ENCODE measurements at places on chromosomes 2 and 18. TPM values are rescaled to one million over a fixed set of nuclear protein-coding genes. Genes with fewer than 3 reads are reported as not detected.

DNA sequence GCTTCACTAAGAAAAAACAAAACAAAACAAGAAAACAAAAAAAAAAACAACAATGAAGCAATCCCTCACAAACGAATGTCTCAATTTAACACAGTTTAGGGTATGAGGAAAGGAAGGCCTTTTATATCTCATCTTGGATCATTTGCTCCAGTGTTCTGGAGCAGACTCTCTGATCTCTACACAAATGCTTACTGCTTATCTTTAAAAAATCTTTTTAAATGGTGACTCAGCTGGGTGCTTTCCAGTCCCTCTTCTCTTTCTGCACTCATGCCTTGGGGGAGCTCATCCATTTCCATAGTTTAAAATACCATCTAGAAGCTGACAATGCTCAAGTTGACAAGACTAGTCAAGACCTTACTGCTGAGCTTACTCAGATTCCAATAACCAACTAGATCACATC lies 56.2 kb downstream of the ETAA1 start:
- peaks cover 19% of the 10 kb centered on the region for H3K4me1 ChIP-seq
- no peak overlapping the region for H3K4me3 ChIP-seq
- DNase-seq: no peak
- no peaks in the 10 kb centered on the region for H3K36me3 ChIP-seq

DNA sequence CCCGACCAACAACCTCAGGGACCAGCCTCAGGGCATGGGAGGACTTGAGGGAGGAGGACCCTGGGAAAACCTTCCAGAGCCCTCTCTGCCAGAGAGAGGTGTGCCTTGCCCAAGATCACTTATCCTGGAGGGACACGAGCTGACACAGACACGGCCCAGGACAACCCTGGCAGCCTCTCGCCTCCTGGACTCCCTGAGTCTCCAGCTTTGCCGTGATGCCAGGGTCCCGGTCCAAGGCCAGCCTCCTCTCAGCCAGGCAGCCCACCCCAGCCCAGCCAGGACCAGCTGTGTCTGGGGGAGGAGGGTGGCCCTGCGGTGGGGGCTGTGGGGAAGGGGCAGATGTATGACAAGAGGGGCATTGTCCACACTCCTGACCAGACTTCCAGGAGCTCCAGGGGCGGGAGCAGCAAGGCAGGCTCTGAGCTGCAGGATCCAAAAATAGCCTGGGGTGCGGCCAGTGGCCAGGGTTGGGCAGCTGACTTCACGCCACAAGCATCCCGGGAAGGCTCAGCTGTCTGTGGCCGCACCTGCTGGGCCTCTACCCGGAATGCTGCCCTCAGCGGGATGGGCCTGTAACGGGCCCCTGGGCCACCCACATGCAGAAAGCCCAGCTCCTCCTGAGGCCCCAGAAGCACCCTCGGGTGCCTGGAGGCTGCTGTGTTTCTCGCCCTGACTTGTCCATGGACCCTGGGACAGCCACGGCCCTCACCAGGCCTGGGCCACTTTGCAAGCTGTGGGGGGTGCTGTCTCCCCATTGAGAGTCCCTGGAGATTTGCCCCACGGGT lies 65.5 kb upstream of the GPC1 start:
- peaks cover 33% of the 10 kb centered on the region for H3K4me1 ChIP-seq
- H3K36me3 ChIP-seq: no peaks in the 10 kb centered on the region
- no peaks in the 10 kb centered on the region for H3K27me3 ChIP-seq
- peak overlapping the region; percentile 73 for H3K27ac ChIP-seq
- H3K4me3 ChIP-seq: no peak overlapping the region

GRCh38 chr2:210072922-210073509 lies 70.6 kb downstream of the RPE start:
- no peak overlapping the region for H3K4me3 ChIP-seq
- H3K36me3 ChIP-seq: peaks cover 2% of the 10 kb centered on the region
- no peak for DNase-seq
- peaks cover 10% of the 10 kb centered on the region for H3K4me1 ChIP-seq
- H3K27ac ChIP-seq: no peak overlapping the region

GRCh38 chr2:237412988-237413776 lies 782 bp downstream of the COL6A3 start:
- no peak for DNase-seq
- H3K27me3 ChIP-seq: no peaks in the 10 kb centered on the region
- H3K4me3 ChIP-seq: peak overlapping the region; percentile 85
- peaks cover 34% of the 10 kb centered on the region for H3K4me1 ChIP-seq
- no peaks in the 10 kb centered on the region for H3K36me3 ChIP-seq
- peak overlapping the region; percentile 91 for H3K27ac ChIP-seq

DNA sequence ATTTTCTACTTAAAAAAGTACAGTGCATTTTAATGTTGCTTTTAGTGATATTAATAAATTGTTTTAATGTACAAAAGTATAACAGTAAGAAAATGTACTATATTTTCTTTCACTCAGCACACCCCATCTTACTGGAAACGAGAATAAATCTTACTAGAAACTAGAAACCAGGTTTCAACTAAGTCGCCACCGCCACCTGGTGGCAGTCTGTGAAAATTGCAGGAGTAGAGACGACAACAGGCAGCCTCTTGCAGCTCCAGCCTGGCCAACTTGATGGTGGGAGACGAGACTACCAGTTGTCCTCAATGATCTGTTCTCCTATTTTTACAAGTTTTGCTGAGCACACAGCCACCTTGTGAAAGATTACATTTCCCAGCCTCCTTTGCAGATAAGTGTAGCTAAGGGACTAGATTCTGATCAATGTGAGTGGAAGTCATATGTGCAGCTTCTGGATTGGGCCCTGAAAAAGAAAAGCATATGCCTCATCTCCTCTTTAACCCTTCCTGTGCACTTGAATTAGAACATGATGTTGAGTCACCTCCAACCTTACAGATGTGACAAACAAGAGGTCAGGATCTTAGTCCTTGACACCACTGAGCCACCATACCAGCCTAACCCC lies 8.7 kb downstream of the OTOF start:
- H3K36me3 ChIP-seq: no peaks in the 10 kb centered on the region
- no peaks in the 10 kb centered on the region for H3K27me3 ChIP-seq
- DNase-seq: no peak
- no peak overlapping the region for H3K4me3 ChIP-seq

GRCh38 chr18:4677006-4677405 lies 221.9 kb upstream of the DLGAP1 start:
- no peak overlapping the region for H3K27ac ChIP-seq
- H3K36me3 ChIP-seq: no peaks in the 10 kb centered on the region
- DNase-seq: no peak
- H3K4me3 ChIP-seq: no peak overlapping the region

- no peaks in the 10 kb centered on the region for H3K4me1 ChIP-seq
- DNase-seq: no peak
- H3K36me3 ChIP-seq: no peaks in the 10 kb centered on the region
- H3K27me3 ChIP-seq: peaks cover 51% of the 10 kb centered on the region
- H3K27ac ChIP-seq: no peak overlapping the region
- no peak overlapping the region for H3K4me3 ChIP-seq
Observed at GRCh38 chr2:113018509-113018908, 13.2 kb downstream of the IL36A start.

- no peak for DNase-seq
- no peaks in the 10 kb centered on the region for H3K4me1 ChIP-seq
- H3K4me3 ChIP-seq: no peak overlapping the region
- no peaks in the 10 kb centered on the region for H3K36me3 ChIP-seq
- peaks cover 2% of the 10 kb centered on the region for H3K27me3 ChIP-seq
- H3K27ac ChIP-seq: no peak overlapping the region
Observed at GRCh38 chr18:67961701-67962440, 445.4 kb upstream of the DSEL start.

- peaks cover 2% of the 10 kb centered on the region for H3K27me3 ChIP-seq
- no peak for DNase-seq
- no peak overlapping the region for H3K27ac ChIP-seq
- no peaks in the 10 kb centered on the region for H3K36me3 ChIP-seq
Observed at GRCh38 chr2:9146646-9147045, 60.0 kb upstream of the ASAP2 start.

DNA sequence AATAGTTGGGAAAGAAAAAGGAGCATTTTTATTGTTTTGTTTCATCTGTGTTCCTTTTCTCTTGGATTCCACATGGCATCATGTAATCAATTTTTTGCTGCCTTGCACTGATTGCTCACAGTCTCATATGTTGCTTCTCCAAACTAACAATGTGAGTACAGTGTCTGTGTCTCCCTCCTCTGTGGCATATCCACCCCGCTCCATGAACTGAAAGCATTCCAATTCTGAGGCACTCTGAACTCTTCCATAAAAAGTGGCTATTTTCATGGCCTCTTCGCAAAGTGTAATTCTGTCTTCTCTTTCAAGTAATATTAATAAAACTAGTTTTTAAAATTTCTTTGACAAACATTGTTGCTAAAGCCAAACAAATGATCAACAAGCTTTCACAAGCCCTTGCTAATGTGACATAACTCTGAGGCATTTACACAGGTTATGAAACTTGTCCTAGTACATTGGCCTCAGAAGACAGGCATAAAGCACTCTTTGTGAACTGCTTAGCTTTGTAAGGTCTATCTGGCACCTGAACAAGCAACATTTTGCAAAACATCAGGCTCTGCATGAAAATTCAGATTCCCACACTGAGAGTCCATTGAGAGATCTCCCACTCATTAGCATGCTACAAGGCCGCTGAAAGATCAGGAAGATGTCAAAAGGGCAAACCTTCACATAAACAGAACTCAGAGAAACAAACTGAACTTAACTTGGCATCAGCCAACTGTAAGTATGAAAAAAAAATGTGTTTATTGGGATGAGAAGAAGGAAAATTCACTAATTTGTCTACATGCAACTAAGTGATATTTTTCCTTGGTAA lies 33.0 kb downstream of the GPR75 start:
- H3K4me1 ChIP-seq: peaks cover 3% of the 10 kb centered on the region
- no peak for DNase-seq
- no peaks in the 10 kb centered on the region for H3K27me3 ChIP-seq
- no peak overlapping the region for H3K4me3 ChIP-seq
- H3K27ac ChIP-seq: peak overlapping the region; percentile 42
- H3K36me3 ChIP-seq: peaks cover 4% of the 10 kb centered on the region

- H3K4me1 ChIP-seq: peaks cover 12% of the 10 kb centered on the region
- no peak overlapping the region for H3K27ac ChIP-seq
- H3K4me3 ChIP-seq: no peak overlapping the region
- no peak for DNase-seq
- no peaks in the 10 kb centered on the region for H3K36me3 ChIP-seq
Observed at GRCh38 chr18:30971338-30971956, 71.1 kb downstream of the DSC3 start.

DNA sequence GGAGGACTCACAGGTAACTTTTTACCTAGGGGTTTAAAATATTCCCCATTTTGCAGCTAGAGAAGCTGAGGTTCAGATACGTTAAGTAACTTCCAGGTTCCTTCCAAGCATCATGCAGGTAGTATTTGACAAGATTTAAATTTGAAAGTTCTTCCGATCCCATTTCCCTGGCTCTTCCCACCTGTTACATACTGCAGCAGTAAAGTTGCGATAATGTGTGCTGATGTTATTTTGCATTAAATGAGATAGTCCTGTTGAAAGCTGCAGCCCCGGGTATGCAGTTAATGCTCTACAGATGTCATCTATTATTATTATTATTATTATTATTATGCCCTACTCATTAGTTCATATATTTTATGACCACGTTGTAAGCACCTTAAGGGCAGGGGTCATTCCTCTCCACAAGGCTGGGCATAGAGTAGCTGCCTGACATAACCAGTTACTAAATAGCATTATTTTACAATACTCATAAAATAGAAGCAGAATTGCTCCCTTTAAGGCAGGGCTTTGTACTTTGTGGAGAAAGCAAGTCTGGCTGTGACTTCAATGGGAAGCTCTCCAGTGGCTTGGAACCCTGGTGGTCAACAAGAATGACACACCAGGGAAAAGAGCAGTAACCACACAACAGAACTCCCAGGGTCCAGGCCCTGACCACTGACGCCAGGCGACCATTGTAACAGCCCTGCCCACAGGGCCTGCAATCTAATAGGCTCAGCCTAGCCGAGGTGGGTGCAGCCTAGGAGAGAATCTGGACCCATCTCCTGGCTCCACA lies 112.0 kb upstream of the STPG4 start:
- H3K27ac ChIP-seq: no peak overlapping the region
- H3K36me3 ChIP-seq: no peaks in the 10 kb centered on the region
- H3K4me1 ChIP-seq: peaks cover 14% of the 10 kb centered on the region
- H3K27me3 ChIP-seq: no peaks in the 10 kb centered on the region
- DNase-seq: no peak

- H3K27me3 ChIP-seq: no peaks in the 10 kb centered on the region
- peaks cover 37% of the 10 kb centered on the region for H3K36me3 ChIP-seq
- H3K4me3 ChIP-seq: no peak overlapping the region
- H3K4me1 ChIP-seq: peaks cover 12% of the 10 kb centered on the region
Observed at GRCh38 chr2:229784791-229785190, 70.4 kb upstream of the DNER start.

DNA sequence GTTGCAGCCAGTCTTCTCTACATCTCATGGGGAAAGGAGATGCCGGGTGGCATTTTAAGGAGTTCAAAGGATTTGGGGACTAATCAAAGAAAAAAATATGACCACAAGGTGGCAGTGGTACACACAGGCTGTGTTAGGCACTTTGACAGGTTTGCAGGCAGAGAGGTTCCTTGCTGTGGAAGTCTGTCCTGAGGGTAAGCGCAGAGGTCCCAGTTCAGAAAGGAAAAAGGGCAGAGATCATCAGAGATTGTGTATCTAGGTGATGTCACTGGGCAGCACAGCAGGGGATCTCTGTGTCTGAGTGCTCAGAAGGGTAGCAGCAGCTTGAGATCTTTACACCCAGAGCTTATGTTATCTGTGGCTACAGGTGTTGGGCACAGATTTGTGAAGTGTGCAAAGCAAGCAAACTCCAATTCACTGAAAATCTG lies 231.4 kb downstream of the LRRTM1 start:
- H3K27ac ChIP-seq: no peak overlapping the region
- H3K27me3 ChIP-seq: peaks cover 14% of the 10 kb centered on the region
- no peaks in the 10 kb centered on the region for H3K36me3 ChIP-seq
- no peak overlapping the region for H3K4me3 ChIP-seq
- DNase-seq: peak; percentile 42

- no peak overlapping the region for H3K27ac ChIP-seq
- DNase-seq: no peak
- no peak overlapping the region for H3K4me3 ChIP-seq
- peaks cover 8% of the 10 kb centered on the region for H3K4me1 ChIP-seq
- H3K36me3 ChIP-seq: no peaks in the 10 kb centered on the region
Observed at GRCh38 chr18:73669297-73669696, 478.3 kb downstream of the FBXO15 start.

- DNase-seq: no peak
- no peaks in the 10 kb centered on the region for H3K36me3 ChIP-seq
- H3K27me3 ChIP-seq: no peaks in the 10 kb centered on the region
- no peak overlapping the region for H3K27ac ChIP-seq
- H3K4me1 ChIP-seq: peaks cover 2% of the 10 kb centered on the region
Observed at GRCh38 chr2:227186751-227187150, 22.3 kb downstream of the COL4A3 start.

Gene RNASEH1
- 22.5 TPM for total RNA-seq

Gene NYAP2
- not detected for total RNA-seq

Gene RESP18
- total RNA-seq: not detected

Gene RIOK3
- 42.0 TPM for total RNA-seq

Gene SCYGR2
- total RNA-seq: not detected

Gene MYO5B
- 15.6 TPM for total RNA-seq

Gene ALS2
- total RNA-seq: 40.8 TPM

Gene CAVIN2
- 0.80 TPM for total RNA-seq

Gene ERBB4
- total RNA-seq: 8.5 TPM

Gene ABCG5
- total RNA-seq: not detected

Data from mesothelial cell of epicardium (in vitro differentiated cells).